ENCODE measurements at places on chromosomes 6 and 20.

DNA sequence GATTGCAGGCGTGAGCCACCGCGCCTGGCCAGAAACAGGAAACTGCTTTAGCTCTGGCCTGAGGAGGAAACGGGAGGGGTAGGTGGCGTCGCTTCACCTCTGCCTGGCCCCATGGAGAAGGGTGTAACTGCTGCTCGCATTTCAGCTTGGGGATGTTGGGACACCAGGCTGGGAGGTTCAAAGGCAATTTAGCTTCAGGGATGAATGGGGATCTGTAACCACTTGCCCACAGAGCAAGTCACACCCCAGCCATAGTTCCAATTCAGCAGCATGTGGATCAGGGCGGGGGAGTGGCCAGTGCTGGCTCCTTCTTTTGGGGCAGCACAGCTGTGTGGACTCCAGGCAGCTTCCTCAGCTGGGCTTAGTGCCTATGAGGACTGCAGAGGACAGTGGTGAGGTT, 34.8 kb upstream of the NUP153 start:
- no peak for DNase-seq

DNA sequence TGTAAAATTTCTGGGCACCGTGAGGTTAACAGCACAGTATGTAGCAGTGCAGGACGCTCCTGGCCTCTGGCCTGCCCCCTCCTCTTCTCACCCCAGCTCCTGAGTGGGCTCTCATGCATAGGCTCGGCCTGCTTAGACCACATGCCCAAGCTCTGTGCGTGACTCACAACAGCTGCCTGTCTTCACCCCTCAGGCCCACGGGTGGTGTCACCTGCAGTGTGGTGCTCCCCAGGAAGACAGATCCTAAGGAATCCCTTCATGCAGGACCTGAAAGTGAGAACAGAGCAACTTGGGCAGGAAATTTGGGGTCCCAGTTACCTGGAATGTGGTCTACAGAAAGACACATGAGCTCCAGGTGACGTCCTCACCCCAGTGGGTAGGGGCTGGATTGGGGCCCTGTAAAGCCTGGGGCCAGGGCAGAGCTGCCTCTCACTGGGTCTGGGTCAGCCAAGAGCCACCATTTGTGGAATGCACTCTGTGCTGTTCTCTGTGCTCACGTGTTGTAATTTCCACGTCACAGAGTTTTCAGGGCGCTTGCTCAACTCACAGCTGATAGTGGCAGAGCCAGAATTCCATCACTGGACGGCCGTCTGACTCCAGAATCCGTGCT, 37.0 kb upstream of the PXDC1 start:
- DNase-seq: no peak

GRCh38 chr6:131163886-131164285, 28.6 kb downstream of the AKAP7 start:
- no peak for DNase-seq

GRCh38 chr6:2448826-2449571, 203.6 kb upstream of the GMDS start:
- DNase-seq: peak; percentile 81

DNA sequence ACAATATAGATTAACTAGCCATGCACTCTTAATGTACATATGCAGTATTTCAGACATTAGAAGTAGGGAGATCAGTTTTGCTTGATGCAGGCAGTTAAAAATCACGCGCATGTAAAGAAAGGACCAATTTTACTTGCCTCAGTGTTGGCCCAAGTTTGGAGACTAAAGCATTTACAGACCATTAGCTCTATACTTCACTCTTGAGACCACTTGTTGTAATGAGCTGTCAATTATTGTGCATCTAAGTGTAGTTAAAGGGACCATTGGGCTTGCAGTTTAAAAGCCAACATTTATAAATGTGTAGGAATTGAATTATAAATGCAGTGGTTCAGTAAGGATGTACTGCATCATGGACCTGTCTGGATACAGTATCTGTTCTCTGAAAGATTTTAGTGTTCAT, 53.7 kb downstream of the PLCB4 start:
- DNase-seq: no peak
